Right ventricle myocardium inferior (tissue), 1 donor: ENCODE measurements at places on chromosomes 6 and 20.
A peak's percentile ranks its signal among the peaks of the same experiment; 100 is the strongest.

DNA sequence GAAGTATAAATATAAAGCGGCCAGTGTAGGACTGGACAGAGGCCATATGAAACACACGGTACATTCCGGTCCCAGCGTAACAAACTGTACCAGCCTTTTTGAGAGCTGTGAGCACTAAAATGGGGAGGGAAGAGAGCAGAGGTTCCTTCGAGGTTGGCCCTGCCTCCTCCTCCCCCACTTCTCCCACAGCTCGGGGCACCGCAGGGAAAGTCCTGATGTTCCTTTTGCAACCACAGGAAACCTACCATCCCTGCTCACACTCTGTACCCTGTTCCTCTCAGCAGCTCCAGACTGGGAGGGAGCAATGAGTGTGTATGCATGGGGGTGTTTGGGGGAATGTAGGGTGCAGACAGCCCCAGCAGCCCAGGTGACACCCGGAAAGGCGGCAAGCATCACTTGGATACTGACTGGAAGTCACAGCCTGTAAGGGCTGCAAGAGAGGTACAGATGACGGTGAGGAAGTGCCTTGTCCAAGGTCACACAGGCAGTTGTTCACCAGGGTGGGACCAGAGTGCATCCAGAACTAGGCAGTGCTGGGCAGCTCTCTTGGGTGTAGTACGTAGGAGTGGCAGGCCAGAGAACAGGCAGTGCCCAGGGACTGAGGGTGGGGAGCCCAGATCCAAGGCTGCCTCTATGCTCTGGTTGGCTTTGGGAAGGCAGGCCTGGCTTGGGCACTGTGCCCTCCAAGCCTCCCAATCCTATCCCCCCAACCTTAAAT is 11.0 kb upstream of the ARMC12 start:
- DNase-seq: peak; percentile 82

- DNase-seq: no peak
These were observed 320.0 kb downstream of the GJA1 start for GRCh38 chr6:121755485-121755884.

GRCh38 chr6:83514866-83515466 is 2.6 kb downstream of the PRSS35 start:
- no peak for DNase-seq

DNA sequence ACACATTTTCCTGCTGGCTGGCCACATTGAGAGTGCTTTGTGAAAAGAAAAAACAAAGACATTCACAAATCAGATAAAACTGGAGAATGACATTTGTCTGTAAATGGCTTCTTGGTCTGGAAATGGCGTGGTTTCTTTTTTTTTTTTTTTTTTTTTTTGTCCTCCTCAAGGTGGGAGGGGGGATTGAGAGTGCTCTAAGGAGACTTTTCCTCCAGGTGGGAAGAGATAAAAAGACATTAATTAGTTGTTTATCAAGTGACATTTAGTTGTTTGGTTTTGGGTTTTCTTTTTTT is 40.4 kb downstream of the GNAS start:
- DNase-seq: no peak
